NCI-H2029 treated with DMSO at 0.1 percent for 48 hours (cell line): ENCODE measurements at places on chromosomes 3 and 15.

DNA sequence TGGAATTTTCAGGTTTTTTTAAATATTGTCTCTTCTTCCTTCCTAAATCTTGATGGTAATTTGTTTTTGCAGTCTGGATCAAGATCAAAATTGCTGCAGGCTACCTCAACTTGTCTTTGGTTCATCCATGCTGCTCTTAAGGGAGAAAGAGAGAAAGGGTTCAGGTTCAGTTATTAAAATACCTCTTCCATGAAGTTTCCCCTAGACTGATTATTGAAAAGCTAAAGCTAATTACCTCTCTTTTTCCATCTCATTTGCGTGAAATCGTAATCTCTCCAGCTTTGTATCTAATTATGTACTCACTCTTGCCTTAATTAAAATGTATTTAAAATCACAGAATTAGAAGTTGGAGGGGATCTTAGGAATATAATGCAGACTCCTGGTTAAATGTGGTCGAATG lies 52.7 kb downstream of the SLC28A2 start:
- no peak for DNase-seq

- no peak for DNase-seq
Observed at GRCh38 chr3:47848599-47849117, 45.7 kb downstream of the DHX30 start.

- no peak for DNase-seq
Observed at GRCh38 chr3:33046521-33046920, 50.4 kb downstream of the GLB1 start.

GRCh38 chr3:56055951-56056350 lies 412.3 kb downstream of the ERC2 start:
- DNase-seq: no peak

DNA sequence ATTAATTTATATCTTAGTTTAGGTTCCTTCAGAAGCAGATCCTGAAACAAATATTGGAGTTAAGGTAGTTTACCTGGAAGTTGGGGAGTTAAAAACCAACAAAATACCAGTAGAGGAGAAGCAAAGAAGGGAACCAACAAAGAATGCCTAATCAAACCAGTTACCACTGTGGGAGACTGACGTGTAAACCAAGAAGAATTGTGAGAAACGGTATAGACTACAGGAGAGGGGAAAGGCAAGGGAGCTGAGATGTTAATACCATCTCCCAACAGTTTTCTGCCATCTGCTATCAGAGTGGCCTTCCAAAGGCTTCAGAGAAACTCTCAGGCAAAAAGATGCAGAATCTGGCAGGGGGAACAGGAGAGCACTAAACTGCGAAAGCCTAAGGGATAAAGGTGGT lies 53.5 kb downstream of the BFSP2 start:
- DNase-seq: no peak

DNA sequence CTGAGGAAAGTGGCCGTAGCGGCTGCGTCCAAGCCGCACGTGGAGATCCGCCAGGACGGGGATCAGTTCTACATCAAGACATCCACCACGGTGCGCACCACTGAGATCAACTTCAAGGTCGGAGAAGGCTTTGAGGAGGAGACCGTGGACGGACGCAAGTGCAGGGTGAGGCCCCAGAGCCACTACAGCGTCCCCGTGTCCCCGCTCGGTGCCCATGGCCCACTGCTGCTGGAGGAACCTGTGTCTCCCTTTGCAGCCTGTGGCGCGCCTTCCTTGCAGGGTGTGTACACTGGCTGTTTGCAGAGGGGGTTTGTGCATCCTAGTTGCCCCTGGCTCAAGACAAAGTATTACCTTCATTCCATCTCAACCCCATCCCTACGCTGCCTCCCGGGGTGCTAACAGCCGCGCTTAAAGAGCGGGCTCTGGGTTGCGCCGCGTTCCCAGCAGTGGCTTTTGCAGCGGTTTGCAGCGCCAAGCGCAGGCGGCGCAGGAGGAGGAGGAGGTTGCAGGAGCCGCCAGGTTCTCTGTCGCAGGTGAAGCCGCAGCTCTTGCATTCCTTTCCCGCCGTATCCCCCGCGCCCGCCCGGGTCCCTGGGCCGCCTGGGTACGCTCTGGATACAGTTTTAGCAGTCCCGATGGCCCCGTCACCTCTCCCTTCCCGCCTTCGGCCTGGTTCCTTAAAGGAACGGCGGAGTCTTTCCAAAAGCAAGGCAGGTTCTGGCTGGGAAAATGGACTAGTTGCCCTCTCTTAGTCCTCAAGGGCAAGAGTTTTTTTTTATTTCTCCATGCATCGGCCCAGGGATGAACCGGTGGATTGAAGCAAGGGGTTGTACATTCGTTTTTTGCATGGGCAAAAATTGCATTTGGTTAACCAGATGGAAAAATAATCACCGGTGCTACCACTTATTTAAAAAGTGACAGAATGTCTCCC lies 1.2 kb downstream of the CRABP1 start:
- no peak for DNase-seq
